GM12891 (cell line): ENCODE measurements at places on chromosomes 4 and X.

DNA sequence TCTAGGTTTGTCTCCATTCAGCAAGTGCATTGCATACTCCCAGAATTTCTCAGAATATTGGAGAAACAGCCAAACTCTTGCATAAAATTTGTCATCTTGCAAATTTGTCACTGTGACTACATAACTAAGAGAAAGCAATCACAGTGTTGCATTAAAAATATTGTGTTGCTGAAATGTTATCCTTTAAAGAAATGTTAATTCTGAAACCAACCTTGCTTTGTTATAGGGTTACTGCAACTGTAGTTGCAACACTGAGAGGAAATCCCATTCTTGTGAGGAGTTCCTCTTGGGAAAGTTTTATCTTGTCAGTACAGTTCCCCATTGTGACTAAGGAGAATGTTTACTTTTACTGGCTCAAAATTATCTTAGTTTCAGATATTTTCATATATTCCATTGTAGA is 20.9 kb downstream of the CYBB start:
- DNase-seq, result no peak

- no peak for DNase-seq
Measured at GRCh38 chr4:85580489-85580888, 105.5 kb downstream of the ARHGAP24 start.

- no peak for DNase-seq
Measured at GRCh38 chrX:93594780-93595179, 78.6 kb downstream of the NAP1L3 start.

DNA sequence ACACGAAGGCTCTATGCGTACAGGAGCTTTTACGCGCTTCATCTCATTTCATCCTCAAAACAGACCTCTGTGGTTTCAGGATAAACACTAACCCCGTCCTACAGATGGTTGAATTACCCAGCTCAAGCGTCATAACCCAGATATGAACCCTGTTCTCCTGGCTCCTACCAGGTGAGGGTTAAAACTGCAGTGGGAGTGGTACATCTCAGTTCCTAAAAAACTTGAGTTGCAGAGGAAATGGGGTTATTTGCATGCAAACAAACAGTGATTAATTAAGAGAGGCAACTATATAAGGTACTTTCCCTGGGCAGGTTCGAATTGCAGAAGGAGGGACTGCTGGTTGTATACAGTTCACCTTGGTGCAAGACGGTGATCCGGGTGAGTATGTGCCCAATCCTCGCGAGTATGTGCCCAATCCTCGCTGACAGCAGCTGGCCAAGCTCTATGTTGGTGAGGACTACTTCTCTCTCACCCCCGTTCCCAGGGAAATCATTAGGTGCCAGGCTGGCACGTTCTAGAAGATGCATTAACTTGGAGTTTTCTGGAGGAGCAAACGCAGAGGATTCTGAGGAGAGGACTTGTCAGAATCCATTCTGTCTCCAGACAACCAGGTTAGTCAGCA is 72.6 kb downstream of the FHDC1 start:
- no peak for DNase-seq

DNA sequence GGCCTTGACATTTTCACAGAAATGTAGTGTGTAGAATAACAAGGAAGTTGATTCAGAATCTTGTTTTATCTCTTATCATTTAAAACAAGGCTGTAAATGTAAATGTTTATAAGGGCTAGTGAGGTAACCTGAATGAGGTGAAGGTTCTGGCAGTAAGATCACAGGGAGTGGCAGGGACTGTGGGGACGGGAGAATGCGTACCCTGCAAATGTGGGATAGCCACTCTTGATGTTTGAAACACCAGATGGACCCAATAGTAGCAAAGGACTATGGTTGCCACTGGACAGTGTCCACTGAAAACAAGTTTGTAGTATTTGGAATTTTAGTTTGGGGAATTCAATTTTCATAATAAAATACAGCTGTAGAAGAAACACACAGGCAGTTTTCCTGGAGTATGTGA is 155.3 kb downstream of the FHIP1A start:
- no peak for DNase-seq

DNA sequence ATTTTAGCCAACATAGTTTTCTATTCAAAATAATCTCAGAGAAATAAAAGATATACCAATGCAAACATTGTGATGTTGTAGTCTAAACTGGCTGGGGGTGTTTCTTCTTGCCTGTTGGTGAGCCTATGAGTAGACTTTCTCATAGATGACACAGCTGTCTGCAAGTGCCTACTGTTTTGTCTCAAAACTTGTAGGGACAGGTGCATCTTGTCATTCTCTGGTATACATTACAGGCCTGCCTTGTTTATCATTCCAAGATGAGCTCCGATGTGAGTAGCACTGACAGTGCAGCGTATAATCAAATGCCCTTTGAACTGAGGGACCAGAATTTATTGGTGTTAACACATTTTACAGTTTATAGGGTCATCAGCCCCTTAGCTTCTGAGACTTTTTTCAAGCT is 353.8 kb downstream of the PRDM5 start:
- no peak for DNase-seq

- no peak for DNase-seq
Measured at GRCh38 chrX:140092121-140092520, 126.8 kb upstream of the CXorf66 start.

DNA sequence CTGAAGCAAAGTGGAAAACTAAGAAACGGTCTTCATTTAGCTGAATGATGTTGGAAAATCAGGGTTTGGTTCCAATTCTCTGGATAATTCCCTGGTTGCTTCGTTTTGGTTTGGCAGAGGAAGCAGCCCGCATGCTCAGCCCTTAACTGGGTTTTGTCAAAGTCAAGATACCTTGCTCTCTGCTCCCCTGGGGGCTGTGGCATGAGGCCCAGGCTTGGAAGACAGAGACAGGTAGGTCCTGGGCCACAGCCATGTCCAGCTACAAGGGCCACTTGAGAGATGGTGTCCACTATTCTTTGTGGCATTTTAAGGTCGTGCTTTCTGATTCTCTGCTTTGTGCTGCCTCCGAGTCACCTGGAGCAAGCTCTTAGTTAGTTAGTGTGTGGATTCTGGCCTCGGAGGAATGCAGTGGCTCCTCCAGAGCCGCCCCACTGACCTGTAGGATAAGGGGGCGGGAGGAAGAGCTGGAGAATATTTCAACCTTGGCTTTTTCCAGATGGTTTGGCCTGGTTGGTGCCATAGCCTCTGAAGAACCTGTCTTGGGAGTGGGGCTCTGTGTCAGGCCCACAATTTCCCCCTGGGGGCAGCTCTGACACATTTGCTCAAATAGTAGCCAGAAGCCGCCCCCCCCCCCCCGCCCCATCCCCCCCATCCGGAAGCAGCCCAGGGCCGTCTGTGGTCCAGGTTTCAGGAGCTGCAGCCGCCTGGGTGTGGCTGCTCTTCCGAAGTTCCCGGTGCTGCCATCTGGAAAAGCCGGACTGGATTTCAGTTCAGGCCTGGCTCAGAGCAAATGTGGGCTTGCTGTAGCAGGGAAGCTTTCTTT is 147.1 kb downstream of the NHS start:
- no peak for DNase-seq

DNA sequence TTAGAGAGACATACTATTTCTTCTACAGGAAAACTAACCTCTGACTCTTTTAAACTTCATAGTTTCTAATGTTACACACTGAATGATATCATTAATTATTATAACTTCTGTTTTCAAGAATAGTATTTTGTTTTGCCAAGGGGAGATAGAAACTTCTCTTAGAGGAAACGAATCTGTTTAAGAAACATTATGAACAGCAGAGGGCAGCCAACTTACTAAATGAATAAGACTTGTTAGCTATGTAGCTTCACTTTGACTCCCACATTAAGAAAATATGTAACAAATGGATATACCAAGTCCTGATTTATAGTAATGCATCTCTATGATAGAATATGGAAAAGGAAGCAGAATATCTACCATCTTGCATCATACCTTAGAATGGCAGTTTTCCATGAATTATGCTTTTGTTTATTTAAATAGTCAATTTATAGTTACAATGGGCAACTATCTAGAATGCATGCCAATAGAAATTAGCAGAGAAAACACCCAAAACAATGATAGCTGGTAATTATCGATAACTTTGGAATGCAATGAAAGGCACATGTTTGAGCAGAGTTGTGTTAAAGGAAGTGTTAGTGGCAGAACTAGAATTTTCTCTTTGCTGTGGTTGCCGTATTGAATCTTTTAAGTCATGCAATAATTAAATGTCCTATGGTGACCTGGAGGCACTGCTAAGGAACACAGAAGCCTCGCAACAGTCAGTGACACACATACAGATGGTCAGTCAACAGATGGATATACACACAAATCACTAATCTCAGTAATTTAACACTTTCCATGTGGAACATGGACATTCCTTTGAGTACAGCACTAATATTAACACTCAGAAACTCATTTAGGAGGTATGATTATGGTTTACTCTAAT is 105.7 kb upstream of the PDLIM3 start:
- no peak for DNase-seq

GRCh38 chr4:177263818-177264217 is 45.9 kb upstream of the NEIL3 start:
- DNase-seq, result no peak

DNA sequence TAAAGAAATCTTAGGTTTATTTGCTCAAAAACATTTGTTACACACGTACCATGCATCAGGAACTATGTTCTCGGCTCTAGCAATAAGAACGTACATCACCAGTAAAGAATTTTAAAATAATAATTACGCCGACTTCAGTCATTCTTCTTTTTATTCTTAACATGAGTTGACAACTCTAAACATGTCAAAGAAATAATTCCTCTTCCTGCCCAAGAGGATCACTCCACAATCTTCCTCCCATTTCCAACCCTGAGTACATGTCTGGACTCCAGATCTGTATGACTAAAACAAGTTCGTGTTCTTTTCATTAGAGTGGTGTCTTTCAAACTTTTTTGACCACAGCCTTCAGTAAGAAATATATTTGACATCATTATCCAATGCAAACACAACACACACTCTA is 201.6 kb upstream of the GRIA3 start:
- no peak for DNase-seq

GRCh38 chrX:63784346-63784901 is 590 bp downstream of the ARHGEF9 start:
- DNase-seq, result no peak

GRCh38 chrX:68634649-68635227 is 12.7 kb upstream of the STARD8 start:
- no peak for DNase-seq

GRCh38 chrX:16559206-16559619 is 90.7 kb upstream of the S100G start:
- DNase-seq, result no peak

DNA sequence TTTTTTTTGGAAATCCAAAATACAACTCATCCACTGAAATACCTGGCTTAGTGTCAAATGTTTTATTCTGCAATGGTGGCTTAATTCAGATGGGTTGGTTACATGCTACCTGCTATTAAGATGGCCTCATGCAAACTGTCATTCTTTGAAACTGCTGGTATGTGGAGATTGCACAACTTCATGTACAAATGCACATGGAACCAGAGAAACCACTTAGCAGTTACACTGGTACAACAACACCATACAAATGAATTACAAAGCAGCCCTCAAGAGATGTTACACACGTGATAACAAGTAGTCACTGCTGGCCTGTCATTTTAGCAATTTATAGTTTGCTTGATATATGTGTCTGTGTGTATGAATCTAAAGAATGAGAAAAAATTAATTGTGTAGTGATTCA is 84.6 kb upstream of the STS start:
- DNase-seq, result no peak

DNA sequence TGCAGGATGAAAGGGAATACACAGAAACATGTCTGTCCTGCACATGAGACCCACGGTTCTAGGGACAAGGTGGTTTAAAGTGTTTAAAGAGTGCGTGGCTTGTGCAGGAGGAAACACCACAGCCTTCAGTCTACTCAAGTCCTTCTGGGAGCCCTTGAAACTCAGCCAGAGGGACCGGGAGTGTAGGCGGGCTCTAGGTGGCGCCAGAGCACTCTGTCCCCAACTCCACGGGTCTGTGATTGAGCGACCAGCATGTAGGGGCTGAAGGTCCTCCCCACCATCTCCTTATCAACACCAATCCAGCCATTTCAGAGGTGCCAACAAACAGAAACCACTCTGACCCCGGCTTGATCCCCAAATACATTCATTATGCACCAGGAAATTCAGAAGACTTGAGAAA is 82.0 kb upstream of the CLDN34 start:
- DNase-seq, result peak; percentile 47

GRCh38 chrX:23896981-23897380 is 10.8 kb downstream of the APOO start:
- DNase-seq, result no peak
